ENCODE measurements at places on chromosomes 1 and 21.

DNA sequence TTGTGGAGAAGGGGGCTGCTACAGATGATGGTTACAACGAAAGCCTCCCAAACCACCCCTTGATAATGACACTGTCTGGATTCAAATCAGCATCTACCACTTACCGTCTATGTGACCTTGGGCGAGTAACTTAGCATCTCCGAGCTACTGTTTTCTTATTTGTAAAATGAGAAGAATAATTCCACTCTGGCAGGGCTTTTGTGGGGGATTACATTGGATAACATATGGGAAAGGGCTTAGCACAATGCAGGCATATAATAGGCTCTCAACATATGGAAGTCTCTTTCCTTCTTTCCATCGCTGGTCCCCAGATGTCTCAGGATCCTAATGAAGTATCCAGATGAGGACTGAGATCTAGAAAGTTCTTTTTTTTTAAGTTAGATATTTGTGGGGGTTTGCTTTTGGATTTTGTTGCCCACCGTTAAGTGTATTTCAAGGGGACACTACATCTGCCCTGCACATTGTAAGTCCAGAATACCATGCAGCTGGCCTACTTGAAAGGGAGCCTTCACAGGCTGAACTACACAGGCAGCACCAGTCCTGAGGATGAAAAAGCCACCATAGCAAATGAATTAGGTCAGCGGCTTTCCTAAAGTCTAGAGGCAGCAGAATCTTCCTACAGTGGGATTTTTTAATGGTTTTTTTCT, 172.2 kb upstream of the IRF2BP2 start:
- no peak for DNase-seq

- peak; percentile 10 for DNase-seq
Observed at GRCh38 chr1:58968360-58968952, 184.6 kb upstream of the JUN start.

DNA sequence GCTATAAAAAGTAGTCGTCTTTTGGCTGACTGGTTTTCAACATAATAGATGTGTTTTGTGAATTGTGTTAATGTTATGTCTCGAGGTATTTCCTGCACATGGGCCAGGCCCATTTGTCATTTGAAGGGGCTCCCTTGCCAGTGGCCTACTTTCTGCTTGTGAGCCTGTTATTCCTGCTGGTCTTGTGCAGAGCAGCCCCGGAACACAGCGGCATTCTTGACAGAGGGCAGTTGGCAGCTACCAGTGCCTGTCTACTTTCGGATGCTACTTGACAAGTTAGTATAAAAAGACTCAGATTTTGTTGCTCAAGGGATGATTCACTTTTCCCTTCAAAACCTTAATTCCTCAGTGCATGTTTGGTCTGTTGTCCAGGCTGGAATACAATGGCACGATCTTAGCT, 28.5 kb downstream of the PGM1 start:
- DNase-seq, result no peak

DNA sequence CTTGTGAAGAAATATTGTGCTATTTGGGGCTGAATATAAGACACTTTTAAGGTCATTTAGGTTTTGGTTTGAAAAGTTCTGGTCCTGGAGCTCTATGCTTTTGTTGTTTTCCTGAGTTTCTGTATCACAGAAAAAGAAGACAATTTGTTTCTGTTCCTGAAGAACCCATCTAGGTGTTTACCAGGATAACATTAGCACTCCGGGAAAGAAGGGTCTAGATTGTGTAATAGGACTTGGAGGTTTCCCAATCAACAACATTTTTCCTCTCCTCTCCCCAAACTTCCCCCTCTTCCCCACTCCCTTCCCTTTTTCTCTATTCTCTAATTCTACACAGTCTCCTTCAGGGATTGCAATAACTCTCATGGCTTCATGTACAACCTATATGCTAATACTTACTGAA, 78.7 kb downstream of the PTPRC start:
- DNase-seq, result no peak

DNA sequence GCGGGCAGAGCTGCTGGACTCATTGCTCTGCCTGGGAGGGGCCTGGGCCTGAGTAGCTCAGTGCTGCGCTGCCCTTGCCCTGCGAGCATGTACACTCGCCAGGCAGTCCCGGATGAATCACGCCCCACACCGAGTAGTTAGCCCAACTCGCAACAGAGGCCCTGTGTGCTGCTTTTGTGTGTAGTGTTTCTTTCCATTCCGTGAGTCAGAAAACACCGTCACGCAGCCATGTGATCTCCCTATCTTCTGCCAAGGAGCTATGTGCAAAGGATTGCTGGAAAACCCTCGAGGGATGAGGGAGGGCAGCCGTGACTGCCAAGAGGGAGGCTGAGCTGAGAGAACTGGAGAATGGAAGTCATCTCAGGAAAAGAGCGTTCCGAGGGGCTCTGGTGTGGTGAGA, 37.3 kb downstream of the NENF start:
- no peak for DNase-seq

- no peak for DNase-seq
Observed at GRCh38 chr1:241591317-241591716, 48.9 kb downstream of the CHML start.

DNA sequence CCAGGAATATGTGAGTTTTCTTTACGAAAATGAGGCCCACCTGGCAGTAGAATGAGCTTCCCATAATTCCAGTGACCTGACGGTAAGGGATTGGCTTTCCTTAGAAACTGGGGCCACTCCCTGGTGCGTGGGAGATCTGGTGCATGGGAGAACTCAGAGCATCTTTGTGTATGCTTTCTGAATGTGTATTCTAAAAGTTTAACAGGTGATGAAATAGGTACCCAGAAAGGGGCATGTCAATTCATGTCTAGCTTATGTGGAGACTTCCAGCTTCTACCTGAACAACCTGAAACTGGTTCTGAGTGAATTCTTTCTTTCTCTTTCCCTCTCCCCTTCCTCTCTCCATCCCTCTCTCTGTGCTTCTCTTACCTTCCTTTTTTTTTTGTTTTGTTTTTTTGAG, 15.2 kb upstream of the FCRLA start:
- DNase-seq, result no peak

DNA sequence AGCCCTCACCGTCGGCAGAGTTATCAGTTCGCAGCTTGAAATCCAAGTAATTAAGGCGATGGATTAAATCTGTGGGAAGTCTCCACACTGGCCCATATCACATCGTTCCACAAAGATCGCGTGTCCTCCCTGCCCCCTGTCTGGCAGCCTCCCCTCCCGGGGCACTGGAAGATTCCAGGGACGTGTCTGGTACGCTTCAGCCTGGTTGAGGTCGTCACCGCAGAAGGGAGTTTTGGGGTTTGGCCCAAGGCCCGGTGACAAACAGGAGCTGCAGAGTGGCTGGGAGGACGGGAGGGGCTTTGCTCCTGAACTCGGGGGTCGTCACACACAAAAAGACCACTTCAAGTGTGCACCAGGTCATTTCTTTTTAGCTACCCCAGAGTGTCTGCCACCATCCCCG, 51.1 kb downstream of the PRDM16 start:
- no peak for DNase-seq

DNA sequence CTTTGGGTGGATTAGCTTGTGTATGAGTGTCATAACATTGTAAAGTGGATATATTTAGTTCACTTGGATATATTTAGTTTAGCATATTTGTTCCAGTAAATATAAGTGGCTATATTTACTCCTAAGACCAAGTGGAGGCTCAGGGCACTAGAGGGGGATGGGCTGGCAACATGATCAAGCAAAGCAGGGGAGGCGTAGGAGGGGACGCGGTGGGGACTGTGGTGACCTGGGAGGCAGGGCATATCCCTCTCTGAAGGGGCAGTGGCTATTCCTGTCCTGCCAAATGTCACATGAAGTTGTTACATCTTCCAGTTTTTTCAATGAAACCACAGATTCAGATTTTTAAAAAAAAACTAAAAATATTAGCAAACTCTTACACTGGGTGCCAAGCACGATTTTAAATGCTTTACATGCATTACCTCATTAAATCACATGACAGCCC, 51.9 kb upstream of the EDN2 start:
- DNase-seq, result no peak

DNA sequence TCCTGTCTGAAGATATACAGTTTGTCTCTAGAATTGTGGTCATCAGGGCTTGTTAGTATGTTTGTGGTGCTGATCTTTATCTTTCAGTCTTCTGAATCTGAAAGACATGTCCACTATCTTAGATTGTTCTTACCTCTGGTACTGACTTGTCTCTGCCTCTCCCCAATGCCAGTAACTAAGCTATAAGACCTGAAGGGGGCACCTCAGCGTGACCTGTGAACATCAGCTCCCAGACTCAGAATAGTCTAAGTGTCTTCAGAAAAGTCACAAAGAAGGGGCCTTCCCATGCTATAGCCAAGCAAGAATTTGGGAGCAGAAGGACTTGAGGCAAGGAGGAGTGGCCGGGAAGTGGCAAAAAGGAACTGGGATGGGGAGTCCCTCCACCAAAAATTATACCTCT, 178.1 kb downstream of the NTNG1 start:
- no peak for DNase-seq

GRCh38 chr1:170714163-170714562, 50.2 kb downstream of the PRRX1 start:
- no peak for DNase-seq

DNA sequence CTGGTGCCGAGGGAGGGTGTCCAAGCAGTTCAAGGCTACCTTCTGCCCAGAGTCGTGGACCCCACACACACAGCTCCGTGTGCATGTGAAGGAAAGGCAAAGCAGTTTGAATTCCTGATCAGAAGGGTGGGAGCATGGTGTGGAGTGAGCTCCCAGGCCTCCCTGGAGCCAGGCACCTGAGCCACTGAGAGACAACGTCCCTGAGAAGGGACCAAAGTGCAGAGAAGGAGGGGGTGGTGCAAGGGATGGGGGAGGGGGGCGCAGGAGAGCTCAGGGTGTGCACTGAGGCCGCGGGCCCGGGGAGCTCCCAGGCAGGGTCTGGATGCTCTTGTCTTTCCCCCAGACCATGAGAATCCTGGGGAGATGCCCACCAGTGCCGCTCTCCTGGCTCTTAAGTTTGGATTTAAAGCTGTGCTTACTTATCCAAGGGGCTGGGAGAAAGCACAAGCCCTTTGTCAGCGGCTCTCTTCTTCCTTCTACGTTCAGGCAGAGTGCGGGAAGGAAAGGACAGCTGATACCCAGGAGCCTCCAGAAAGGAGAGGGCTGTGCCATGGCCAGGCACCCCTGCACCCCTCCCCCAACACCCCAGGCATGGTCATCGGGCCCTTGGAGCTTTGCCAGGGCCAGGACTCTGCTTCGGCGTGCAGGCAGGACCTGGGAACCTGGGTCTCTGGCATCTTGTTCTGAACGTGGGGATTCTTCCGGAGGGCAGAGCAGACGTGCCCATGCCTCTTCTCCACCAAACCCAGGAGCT, 24.1 kb downstream of the ACTA1 start:
- DNase-seq, result no peak

DNA sequence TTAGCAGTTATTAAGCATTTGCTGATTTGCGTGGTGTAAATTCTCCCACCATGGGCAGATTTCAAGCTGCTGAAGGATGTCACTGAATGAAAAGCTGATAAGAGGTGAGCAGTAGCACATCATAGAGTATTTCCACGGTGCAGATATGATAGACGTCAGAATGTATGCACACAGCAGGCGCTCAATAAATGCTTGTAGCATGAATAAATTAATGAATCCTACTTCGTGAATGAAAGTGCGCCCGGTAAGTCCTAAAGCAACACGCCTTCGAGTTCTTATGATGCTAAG, 510 bp upstream of the UBIAD1 start:
- DNase-seq, result no peak

DNA sequence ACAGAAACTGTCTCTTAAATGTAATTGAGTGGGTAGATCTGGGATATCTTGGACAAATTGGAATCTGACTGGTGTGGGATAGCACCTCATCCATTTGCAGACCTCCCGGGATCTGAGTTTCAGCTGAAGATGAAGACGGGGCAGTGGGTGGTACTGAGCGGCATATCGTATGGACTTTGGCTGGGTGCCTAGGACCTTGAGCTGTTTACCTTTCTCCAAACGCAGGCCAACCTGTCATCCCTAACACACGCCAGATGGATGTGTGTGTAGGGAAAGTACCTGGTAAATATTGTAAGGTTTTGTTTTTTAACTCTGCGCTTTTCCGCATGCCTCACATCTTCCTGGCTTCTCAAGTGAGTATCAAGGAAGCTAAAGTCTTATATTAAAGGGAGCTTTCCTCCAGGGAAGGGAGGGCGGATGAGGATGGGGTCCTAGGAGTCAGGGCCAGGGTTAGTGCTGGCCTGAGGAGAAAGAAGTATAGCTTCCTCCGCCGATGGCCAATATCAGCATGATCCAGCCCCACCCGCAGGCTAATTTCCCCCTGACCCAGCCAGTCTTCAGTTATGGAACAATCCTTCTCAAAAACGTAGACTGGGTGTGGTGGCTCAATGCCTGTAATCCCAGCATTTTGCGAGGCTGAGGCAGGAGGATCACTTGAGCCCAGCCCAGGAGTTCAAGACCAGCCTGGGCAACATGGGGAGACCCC, 26.2 kb downstream of the ATP8B2 start:
- no peak for DNase-seq

All from CD4-positive, alpha-beta T cell treated with Interleukin-15 for 4 hours (primary cell).